Activated CD4-positive, alpha-beta T cell treated with anti-CD3 and anti-CD28 coated beads for 4 hours (primary cell): ENCODE measurements at places on chromosomes 6 and 20.

- no peak for DNase-seq
Measured at GRCh38 chr20:23165307-23165750, 79.2 kb upstream of the CD93 start.

GRCh38 chr6:108998485-108998884, 96.2 kb downstream of the SESN1 start:
- no peak for DNase-seq

DNA sequence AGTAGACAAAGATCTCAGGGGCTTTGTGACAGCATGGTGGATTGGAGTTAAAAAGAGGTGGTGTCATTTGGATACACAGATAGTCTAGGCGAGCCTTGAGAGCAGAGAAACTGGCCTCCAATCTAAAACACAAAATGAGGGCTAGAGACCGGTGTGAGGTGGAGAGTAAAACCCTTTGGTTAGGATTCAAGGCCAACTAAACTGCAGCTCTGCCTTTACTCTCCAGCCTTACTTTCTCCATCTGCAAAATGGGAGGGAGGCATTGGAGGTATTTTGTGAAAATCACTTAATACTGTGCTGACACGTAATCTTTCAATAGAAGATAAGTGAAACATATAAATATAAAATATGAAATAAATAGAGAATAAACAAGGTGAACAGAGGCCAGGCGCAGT, 89.1 kb upstream of the QKI start:
- DNase-seq, result no peak

GRCh38 chr6:34531580-34532201, 24.4 kb downstream of the SPDEF start:
- DNase-seq, result no peak

- no peak for DNase-seq
Measured at GRCh38 chr20:6213311-6213710, 90.5 kb upstream of the FERMT1 start.

DNA sequence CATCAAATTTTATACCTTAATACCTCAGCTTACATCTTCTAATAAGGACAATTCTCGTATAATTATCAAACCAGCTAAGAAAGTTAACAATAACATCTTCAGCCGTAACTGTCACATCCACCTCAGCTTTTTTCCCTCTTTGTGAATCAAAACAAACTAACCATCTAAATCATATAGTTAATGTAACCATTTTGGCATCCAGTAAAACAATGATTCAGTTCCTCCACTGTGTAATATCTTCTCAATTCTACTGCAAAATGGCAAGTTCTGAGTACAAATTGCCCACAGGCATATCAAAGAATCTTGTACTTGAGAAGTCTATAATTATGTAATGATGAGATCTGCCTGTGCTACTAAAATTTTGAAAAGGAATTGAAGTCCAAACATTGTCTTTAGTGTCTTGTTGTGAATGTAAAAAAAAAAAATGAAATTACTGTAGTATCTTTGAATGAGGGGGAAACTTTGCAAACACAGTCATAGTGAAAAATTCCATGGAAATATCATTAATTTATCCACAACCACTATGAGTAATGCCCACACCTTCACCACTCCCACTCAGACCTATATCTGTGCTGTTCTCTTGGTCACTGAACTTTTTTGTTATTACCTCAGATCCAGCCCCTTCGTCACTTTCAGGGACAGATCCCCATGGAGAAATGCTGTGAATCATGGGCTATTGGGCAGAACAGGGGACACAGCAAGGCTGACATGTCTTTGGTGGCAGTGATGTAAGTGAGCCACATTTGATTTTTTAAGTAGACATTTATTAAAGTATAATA, 178.6 kb upstream of the RAB32 start:
- DNase-seq, result no peak

DNA sequence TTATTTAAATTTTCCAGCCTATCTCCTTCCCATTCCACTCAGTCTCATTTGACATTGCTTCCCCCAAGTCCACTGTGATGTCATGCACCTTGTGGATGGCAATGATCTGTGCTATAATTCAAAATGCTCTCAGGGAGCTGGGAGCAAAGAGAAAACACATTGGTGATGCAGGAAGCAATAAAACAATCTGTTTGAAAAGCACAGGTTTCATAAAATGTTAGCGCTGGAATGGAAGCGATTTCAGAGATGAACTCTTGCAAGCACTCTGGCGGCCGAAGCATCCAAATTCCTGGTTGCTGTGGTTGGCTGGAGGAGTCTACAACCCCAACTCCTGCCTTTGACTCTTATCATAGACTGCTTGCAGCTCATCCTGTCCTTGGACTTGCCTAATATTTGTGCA, 167.0 kb downstream of the GMPR start:
- no peak for DNase-seq

- DNase-seq, result no peak
Measured at GRCh38 chr6:53862662-53863462, 68.1 kb downstream of the LRRC1 start.

DNA sequence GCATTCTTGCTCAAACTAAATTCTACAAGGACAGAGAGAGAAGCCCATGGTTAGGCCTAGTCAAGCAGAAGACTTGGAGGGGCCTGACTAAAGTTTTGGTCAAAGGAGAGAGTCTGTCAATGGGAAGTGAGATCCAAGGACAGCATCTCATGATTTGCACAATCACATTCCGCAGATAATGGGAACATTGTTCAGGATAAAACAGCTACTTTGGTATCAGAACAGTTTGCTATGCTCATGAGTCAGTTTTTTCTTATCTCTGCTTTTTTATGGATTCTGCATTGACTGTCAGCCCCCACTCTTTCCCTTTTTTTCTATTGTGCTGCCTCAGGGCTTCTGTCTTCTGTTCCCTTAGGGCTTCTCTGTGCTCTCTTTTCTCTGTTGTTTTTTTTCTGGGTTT, 28.6 kb downstream of the AKAP7 start:
- no peak for DNase-seq

DNA sequence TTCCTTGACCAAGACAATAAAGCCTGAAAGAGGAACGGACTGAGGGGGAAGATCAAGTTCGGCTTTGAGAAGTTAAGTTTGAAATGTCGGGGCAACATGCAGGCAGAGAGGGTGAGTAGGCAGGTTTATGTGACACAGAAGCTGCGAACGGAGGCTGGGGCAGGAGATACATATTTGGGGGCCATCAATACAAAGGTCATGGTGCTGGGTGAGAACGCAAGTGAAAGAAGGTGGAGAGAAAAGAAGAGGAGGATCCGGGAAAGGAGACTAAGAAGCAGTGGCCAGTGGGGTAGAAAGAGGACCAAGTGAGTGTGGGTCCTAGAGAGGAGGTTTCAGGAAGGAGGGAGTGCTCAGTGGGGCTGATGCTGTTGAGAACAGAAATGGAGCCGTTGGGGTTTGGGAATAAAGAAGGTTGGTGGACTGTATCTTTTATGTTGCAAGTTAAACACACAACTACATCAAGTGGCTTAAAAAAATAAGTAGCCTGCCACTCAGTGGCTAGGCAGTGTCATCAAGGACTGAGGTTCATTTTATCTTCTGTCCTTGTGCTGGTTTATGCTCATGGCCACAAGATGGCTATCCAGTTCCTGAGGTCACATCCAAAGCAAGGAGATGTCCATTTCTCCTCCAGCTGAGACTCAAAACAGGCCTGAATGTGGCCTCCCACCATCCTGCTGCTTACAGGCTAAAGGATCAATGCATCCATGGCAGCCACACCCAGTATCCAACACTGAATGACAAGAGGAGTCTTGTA, 1.7 kb upstream of the BLCAP start:
- DNase-seq, result no peak

DNA sequence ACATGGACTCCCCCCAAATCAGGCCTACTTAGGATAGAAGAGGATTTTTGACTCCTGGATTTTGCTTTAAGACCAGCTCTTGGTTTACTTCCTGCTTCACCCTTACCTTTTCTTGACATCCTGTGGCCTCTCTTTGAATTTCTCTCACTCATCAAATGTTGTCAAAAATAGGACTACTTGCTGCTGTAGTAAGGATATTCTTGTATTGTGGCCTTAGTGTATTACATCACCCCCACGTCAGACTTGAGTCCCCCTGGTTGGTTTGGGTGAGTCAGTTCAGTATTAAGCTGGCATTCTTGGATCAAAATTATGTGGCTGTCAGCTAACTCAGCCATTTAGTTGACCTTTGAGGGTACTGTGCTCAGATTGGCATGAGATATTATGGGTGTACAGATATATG, 1.1 kb downstream of the TPX2 start:
- DNase-seq, result no peak

DNA sequence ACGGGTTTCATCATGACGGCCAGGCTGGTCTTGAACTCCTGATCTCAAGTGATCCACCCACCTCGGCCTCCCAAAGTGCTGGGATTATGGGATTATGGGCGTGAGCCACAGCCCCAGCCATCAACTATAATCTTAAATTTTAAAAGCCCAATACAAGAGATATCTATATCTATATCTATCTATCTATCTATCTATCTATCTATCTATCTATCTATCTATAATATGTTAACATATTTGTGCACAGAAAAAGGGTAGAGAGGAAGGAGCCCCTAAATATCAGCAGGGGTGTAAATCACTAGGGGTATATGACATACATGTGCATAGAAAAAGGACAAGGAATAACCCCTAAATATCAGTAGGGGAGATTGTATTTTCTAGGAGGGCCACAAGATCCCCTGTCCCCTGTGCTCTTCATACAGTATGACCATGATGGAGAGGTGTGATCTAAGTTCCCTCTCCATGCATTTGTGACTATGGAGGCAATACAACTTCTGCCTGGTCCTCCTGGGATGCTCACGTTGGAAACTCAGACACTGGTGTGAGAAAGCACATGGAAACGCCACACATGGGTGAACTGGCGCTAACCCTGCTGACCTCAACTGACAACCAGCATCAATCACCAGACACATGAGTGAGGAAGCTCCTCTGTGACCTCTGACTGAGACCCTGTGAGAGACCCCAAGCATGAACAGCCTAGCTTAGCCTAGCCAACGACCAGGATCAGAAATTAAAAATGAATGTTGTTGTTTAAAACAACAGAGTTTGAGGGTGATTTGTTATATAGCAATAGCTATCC, 1.2 kb upstream of the SPATS1 start:
- DNase-seq, result no peak

- peak; percentile 9 for DNase-seq
Measured at GRCh38 chr6:131116755-131117360, 18.4 kb upstream of the AKAP7 start.

DNA sequence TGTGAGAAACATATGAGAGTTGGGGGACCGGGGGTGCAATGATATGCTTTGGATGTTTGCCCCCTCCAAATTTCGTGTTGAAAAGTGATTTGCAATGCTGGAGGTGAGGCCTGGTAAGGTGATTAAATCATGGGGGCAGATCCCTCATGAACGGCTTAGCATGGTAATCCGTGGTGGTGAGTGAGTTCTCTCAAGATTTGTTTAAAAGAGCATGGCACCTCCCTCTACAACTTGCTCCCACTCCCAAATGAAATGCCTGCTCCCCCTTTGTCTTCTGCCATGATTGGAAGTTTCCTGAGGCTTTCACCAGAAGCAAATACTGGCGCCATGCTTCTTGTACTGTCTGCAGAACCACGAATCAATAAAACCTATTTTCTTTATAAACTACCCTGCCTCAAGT, 2.5 kb downstream of the DEK start:
- DNase-seq, result no peak

DNA sequence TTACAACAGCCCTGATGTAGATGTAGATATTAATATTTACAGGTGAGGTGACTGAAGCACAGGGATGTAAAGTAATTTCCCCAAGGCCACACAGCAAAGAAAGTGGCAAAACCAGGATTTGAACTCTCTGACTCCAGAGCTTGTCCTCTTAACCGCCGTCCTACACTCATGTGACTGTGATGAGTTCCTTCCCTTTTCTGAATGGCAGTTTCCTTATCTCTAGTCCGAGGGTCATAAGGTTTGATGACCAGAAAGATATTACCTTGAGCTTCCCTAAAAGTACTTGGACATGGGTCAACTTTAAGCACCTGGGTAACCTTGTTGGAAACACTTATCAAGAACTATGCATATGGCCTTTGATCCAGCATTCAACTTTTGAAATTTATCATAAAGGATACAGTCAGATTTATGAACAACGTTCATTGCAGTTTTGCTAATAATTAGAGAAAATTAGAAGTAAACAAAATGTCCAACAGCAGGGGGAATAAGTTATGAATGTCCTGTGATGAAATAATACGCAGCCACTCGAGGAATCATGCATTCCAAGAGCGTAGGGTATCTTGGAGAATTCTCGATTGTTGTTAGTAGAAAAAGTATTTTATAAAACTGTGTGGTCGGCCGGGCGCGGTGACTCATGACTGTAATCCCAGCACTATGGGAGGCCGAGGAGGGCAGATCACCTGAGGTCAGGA, 2.3 kb upstream of the TLDC2 start:
- no peak for DNase-seq

DNA sequence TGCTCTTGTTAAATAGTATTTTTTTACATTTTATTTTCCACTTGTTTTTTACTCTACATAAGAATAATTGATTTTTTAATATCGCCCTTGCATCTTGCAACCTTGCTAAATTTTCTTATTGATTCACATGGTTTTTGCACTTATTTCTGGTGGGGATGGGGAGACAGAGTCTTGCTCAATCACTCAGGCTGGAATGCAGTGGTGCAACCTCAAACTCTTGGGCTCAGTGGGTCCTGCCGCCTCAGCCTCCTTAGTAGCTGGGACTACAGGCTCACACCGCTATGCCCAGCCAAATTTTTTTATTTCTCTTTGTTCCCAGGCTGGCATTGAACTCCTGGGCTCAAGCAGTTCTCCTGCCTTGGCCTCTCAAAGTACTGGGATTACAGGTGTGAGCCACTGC, 30.3 kb downstream of the LIN28B start:
- no peak for DNase-seq

- DNase-seq, result no peak
Measured at GRCh38 chr6:16098211-16098610, 30.7 kb upstream of the MYLIP start.

DNA sequence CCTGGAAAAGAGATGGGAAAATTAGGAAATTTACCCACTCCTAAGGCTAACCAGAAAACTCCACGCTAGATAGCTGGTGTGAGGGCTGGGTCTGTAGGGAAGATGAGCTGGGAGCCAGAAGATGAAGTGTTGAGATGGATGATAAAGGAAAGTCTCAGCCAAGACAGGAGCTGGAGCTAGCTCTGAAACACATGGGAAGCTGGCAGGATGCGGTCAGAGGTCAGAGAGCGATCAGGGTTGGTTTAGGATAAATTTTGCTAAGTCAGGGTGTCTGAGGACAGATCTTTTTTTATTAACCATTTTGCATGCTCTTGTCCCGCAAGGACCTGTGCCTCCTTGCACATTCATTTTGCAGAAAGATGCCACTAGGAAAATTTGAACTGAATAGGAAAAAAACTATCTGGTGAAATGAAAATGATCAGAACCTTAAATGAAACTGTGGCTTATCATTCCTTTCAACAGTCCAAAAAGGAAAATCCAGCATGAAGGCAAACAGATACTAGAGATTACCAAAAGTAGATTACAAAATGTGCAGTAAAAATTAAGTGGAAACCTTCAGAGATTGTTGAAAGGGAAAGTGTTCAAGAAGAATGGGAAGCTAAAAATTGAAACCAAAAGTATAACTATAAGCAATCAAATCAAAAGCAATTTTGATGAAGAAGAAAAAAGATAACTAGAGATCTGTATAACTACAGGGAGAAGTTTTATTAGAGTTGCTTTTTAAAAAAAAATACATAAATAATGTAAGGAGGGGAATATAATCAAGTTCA, 10.7 kb upstream of the EDN1 start:
- DNase-seq, result no peak
